Cerebellar nuclear complex (tissue), 1 donor: ENCODE measurements at places on chromosomes 13 and 19.

GRCh38 chr19:56995303-56995702, 124.5 kb upstream of the USP29 start:
- no peak for DNase-seq

GRCh38 chr13:50884265-50884664, 25.3 kb upstream of the RNASEH2B start:
- DNase-seq, result no peak

DNA sequence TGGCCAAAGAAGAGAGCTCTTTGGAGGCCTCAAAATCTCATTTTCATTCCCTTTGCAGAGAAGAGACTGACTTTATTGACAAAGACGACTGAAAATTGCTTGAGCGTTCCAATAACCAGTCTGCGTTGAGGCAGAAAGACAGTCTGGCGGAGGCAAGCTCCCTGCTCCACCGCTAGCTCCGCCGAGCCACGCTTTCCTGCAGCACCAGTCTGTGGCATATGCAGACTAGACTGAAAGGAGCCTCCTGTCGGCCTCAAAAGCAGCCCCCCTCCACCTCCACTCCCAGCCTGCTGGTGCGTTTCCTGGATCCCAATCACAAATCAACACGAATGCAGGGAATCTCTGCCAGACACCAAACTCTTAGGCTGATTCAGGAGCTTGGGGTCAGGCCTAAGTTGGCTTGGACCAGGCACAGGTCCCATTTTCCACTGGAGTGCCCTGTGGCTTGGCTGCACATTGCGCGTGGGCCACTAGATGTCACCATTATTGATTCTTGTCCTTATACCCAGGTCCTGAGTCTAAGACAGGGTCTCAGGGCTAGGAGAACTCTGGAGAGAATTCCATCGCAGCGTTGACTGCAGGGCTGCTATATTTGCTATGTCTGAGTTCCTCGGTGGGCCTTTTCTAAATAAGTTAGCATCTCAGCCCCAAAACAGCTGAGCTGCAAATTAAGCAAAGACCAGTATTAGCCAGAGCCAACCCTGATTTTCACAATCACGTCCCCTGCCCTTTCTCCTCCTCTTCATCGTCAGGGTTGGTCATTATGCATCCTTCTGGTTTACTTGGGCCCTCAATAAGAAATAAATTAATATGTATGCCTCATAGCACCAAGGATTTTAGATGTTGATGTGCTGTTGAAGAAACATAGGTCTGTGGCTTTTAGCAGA, 5.2 kb upstream of the ZNF507 start:
- DNase-seq, result no peak

DNA sequence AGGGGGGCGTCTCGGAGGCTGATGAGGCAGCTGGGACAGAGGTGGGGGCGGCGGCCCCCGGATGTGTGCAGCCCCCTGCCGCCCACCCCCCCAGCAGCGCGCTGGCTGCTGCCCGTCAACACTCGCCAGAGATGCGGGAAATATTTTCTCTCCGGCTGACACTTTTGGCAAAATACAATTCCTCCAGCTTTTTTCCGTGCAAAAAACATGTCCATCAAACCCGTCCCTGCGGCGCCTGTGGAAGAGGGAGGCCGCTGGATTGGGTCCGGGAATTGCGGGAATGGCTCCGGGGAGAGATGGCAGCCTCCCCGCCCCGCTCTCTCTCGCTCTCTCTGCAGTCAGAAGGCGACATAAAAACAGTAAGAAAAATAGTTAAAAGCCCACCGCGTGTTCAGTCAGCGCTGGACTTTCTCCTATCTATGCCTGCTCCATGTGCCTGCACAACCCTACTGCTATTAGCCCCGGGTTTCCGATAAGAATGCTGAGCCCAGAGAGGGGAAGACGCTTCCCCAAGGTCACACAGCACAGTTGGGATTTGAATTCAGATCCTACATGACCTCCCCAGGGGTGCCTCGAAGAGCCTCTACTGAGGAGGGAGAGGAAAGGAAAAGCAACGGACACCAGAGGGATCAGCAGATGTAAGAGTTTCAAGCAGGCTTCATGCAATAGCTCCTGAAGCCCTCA, 23.2 kb downstream of the ZNRF4 start:
- no peak for DNase-seq

DNA sequence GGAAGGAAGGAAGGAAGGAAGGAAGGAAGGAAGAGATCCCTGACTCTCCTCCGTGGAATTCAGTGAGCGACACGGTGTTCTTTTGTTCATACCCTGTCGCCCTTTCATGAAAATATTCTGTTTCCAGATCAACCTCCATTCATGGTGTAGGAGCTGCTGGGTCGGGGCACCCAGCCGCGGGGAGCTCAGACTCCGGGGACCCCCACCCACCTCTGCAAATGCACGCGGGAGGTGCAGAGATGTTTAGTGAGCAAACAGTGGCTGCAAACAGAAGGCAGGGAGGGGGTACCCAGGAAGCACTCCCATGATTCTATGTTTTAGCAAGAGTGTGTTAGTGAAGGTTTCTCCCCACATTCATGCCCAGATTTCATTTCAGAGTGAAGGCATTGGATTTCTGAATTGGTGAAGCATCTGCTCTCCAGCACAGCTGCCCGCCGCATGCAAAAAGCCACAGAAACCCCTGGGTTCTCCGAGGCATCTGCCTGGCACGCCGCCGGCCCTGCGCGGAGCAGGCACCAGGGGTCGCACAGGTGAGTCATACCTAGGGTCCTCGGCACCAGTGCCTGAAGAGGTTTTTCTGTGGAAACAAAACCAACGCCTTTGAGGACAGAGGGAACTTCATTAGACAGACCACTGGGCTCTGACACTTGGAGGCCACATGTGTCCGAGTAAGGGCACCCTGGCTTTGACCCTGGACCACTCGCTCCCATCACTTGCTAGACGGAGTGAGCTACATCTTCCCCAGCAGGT, 80.6 kb downstream of the ZNF557 start:
- no peak for DNase-seq

GRCh38 chr19:16327169-16327475, 2.5 kb downstream of the KLF2 start:
- no peak for DNase-seq

- no peak for DNase-seq
Observed at GRCh38 chr13:43363156-43363953, 340.0 kb downstream of the DNAJC15 start.

DNA sequence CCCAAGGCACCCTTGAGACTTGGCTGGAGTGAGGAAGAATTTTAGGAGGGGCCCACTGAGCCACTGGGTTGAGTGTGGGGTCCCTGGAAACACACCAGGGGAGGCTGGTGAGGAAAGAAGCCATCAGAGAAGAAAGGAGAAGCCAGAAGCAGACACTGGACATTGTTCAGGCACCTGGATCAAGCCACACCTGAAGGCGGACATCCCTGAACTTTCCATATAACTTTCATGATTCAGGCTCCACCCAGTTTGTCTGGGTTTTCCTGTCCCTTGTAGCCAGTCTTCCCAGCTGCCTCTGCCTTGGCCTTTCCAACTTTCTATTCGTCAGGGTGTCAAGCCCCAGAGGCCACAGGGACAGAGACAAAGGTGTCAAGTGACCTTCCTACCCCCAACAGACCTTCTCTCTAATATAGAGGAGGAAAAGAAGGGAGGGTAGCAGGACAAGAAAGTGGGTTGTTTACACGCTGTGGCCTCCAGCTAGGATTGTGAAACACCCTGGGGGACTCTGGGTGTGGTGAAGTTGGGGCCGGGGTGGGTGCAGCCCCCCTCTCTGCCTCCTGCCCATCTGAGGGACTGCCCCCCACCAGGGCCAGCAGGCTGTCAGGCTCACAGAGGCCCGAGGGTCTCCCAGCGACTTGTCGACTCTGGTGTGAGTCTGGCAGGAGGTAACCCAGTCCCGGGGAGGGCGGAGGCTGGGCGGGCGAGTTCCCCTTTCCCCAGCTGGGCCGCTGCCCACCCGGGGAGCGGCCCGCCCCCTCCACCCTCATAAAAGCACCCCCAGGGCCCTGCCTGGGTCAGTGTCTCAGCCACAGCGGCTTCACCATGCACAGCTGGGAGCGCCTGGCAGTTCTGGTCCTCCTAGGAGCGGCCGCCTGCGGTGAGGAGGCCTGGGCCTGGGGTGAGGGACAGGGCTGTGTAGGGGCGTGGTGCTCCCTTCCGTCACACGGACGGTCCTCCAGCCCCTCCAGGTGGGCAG, at the start of gene CFD:
Gene CFD (plus strand): TSS at position 797 of the 976 bp plus-strand sequence. CDS start 26 bp downstream, at position 823.
- no peak for DNase-seq

DNA sequence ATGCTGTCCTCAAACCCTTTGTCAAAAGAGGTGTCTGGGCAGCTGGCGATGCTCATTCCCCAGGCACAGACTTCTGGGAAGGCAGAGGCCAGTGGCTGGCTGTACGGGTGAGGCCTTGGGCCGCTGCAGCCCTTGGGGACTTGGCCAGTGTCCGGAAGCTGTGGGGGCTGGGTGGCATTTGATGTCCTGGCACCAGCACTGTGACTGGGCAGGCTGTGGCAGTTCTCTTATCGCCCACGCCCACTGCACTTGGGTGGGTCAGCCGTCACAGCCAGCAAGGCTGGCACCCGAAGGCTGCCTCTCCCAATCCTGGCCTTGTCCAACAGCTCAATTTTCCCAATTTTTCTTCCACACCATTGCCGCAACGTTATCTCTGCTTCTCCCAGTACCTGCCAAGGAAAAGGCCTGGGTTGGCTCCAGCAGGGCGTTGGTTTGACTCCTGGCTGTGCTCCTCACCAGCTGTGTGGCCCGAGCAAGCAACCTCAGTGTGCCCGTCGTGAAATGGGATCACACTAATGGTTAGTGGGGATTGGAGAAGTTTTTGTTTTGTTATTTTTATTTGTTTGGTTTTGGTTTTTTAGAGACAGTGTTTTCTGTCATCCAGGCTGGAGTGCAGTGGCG, 12.7 kb upstream of the SLC44A2 start:
- no peak for DNase-seq

DNA sequence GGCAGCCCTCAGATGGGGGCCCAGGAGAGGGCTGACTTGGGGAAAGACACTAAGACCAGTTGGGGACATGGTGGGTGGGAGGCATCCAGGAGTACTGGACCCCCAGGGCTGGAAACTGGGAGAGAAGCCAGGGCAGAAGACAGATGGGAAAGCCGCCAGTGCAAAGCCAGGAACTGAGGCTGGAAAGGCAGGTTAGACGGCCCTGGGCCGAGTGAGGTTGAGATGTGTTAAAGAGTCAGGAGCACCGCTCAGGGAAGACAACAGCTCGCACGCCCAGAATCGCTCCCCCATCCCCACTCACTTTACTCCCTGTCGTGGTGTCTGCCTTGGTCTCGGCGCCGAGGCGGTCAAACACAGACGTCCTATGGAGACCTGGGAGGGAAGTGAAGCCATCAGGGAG, 24.5 kb downstream of the C19orf47 start:
- DNase-seq, result no peak

DNA sequence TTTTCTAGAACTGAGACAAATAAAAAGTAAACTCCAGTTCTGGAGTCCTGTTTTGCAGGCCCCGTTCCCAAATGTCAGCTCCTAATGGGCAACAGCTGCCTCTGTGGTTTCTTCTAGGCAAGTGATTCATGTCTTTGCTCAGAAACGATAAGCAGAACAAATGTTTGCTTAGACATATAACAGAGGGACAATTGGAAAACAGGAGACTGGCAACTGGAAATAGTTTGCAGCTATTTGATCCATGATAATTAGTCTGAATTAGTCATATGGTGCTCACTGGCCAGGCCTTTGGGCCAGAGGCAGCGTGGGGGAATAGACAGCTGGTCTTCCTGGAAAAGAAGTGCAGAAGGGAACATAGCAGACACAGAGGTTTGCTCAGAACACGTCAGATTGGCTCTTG, 29.2 kb upstream of the TSHZ3 start:
- no peak for DNase-seq

- DNase-seq, result no peak
Observed at GRCh38 chr19:49881672-49882394, 4.3 kb downstream of the TBC1D17 start.

DNA sequence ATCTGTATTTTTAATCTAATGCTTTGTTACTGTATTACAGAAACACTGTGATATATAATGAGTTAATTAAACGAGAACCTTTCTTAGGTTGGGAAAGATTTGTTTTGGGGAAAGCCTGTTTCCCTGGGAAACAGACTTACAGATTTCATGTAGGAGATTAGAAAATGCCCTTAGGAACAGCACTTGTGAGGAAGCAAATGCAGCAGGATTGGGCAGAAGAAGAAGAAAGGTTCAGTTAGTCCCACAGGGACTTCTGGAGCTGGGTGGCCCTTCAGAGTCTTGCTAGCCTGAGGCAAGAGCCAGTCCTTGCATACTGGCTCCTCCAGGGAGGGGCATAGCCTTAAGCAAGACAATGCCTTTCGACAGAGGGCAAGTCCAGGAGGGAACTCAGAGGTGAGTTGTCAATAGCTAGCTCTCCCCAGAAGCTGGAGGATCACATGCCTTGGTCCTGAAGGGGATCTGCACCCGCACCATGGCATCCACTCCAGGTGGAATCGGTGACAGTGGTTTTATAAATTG, 36.8 kb downstream of the N4BP2L1 start:
- no peak for DNase-seq

DNA sequence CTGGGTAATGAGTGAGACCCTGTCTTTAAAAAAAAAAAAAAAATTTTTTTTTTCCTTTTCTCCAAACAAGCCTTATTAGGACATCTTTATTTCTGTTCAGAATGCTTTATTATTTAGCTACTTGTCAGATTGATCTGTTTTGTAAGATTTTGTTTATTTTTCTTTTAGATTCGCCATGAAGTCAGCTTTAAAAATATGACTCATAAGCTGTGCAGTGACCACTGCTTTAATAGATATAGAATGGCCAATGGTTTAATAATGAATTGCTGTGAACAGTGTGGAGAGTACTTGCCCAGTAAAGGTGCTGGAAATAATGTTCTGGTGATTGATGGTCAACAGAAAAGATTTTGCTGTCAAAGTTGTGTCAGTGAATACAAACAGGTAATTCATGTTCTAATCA, 47.7 kb downstream of the ZMYM2 start:
- no peak for DNase-seq

GRCh38 chr19:57434386-57435061, 601 bp upstream of the ZNF749 start:
- DNase-seq, result no peak

- no peak for DNase-seq
Observed at GRCh38 chr13:26377038-26377437, 123.1 kb downstream of the CDK8 start.

GRCh38 chr19:17658666-17659065, 29.5 kb downstream of the UNC13A start:
- DNase-seq, result no peak

- no peak for DNase-seq
Observed at GRCh38 chr19:16175954-16176353, 2.6 kb upstream of the CIB3 start.

DNA sequence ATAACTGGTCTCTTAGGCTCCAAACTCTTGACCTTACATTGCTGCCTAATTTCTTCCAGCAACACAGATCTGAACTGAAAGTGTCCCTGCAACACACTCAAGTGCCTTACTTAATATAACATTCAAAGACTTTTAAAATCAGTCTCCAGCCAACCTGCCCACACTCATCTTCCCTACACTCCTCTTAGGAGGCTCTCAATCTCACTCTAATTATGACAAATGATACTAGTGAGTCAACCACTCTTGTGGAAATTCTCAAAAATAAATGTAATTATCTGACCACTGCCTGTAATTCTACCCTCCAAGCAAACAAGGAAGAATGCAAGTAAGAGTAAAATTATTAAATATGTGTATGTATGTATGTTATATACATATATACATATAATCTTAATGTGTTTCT, 348.1 kb upstream of the MIR17HG start:
- no peak for DNase-seq

- no peak for DNase-seq
Observed at GRCh38 chr19:55635856-55636440, 4.9 kb upstream of the ZNF580 start.
